Gastroesophageal sphincter (tissue), 4 donors: ENCODE measurements at places on chromosomes 7 and 10.

DNA sequence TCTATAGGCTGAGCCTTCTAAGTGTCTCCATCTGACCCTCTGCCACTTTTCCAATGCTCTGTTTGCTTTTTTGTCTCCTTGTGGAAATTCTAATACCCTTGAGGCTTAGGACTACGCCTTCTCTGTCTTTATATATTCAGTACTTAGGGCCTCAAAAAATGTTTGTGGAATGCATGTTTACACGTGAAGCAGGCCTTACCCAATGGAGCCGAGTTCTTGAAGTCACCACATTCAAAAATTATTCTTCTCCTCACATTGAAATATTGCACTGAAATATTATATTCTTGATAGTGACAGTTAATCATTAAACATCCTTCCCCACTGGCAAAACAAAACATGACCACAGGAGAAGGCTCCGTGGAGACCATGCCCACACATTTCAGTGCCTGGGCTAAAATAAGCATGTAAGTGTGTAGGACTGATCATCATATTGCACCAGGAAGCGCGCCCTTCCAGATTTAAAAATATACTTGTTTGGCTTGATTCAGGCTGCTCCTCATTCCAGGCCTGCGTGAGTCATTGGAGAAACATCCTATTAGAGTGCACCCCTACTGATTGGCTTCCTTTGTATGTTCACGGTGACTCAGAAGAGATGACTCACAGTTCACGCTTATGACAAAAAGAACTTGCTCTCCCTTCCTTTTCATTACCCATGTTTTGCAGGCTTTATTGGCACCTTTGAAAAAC is 307.4 kb upstream of the AOAH start:
- ATAC-seq: peak; percentile 100

DNA sequence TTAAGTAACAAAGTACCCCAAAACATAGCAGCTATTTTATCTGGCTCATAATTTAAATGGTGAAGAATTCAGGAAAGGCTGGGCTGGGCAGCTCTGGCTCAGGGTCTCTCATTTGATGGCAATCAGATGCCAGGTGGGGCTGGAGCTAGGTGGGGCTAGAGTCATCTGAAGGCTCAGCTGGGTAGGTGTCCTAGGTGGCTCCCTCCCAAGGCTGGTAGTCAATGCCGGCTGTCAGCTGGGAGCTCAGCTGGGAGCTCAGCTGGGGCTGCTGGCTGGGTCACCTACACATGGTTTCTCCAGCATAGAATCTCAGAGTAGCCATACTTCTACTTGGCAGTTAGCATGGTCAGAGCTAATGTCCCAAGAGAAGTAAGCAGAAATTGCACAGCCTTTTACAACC is 34.1 kb downstream of the OSBPL3 start:
- no peak for ATAC-seq

GRCh38 chr7:71645836-71646235 is 513.9 kb downstream of the GALNT17 start:
- ATAC-seq: no peak

- ATAC-seq: peak; percentile 77
Measured at GRCh38 chr7:17523813-17524739, 225.6 kb downstream of the AHR start.

DNA sequence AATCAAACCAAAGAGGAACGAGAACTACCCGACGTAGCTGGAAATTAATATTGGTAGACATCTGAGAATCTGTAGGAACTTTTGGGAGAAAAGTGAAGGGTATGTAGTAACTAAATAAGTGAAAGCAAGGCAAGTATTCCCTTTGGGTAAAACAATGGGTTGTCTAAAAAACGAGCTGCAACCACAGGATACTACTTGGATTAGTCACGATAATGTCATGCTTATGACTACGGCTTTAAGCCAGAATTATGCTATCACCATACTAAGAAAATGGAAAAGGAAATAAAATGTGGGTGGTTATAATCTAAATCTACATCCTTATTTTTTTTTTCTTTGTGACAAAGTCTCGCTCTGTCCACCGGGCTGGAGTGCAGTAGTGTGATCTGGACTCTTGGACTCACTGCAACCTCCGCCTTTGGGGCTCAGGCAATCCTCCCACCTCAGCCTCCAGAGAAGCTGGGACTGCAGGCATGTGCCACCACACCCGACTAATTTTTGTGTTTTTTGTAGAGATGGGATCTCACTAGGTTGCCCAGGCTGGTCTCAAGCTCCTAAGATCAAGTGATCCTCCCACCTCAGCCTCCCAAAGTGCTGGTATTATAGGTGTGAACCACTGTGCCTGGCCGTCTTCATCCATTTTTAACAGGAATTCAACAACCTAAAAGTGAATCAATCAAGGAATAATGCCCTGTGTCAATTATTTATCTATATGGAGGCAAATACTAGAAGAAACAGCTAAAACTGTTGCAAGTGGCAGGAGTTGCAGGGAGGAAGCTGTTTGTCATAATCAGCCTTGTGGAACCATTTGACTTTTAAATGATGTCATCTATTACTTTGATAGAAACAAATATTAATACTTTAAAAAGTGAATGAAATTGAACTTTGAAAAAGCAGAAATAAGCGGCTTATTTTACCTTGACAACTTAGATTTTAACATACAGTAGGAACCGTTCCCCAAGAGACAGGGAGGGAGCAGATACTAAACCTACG is 189.3 kb downstream of the PRPF18 start:
- ATAC-seq: no peak

DNA sequence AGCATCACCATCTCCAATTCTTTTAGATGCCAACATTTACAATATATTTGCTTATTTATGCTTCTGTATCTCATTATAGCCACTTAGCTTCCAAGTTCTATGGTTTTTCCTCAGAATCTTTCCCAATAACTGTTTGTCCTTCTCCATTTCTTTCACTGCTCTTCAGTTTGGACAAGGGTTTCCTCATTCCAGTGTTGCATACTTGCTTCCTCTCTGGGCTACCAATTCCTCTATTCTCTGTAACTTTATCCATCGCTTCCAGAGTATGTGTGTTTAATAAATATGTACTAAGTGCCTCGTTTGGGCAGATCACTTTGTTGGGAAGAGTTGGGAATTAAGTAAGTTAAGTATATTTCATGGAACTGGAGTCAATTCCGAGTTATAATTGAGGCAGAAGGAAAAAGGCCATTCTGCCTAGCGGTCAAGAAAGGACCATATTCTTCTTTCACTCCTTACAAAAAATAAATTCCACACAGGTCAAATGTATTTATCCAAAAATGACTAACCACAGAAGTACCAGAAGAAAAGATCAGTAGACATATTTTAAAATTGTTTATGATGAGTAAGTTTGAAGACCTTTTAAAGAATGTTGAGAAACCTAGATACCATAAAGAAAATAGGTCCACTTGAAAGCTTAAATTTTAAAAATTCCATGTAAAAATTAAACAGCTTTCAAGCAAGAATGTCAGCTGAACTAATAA is 10.8 kb downstream of the STAMBPL1 start:
- ATAC-seq: no peak

DNA sequence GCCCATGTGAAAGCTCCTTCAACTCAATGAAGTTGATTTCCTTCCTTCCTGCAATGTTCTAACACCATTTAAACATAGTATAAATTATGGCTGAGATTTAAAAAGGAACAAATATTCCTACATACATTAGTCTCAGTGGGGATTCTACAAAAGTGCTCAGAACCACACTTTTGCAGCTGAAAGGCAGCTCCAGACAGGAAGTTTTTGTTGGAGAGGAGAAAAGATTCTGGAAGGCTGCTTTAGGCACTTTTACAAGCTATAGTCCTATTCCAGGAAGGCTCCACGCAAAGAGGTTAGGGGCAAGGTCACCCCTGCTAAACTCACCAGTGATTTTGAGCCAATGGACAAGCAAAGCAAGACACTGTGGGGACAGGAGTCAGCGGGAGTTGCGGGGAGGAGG is 179.2 kb upstream of the CDCA7L start:
- ATAC-seq: no peak

DNA sequence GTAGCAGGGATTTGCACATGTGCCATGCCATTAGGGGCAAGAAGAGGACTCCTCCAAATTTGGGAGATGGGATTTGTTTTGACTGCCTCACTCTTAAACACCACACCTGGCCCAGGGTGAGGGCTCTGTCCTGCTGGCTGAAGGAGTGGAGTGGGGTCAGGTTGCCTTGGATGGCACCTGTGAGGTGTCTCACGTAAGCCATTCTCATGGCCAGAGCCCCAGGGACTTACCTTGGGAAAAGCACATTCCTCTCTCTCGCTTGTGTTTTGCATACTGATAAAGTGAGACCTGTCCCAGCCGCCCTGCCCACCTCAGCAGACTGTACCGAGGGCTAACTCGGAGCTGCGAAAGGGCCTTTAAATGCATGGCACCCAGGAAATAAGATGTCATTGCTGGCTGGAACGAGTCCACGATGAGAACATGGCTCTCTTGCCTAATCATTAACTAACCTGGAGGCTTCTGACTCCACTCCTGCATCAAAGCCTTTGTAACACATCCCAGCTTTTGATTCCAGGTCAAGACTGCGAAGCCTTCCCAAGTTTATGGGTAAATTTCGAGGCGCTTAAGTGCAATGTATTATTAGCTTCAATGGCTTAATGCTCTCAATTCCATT is 184.0 kb upstream of the RNF32 start:
- ATAC-seq: no peak

DNA sequence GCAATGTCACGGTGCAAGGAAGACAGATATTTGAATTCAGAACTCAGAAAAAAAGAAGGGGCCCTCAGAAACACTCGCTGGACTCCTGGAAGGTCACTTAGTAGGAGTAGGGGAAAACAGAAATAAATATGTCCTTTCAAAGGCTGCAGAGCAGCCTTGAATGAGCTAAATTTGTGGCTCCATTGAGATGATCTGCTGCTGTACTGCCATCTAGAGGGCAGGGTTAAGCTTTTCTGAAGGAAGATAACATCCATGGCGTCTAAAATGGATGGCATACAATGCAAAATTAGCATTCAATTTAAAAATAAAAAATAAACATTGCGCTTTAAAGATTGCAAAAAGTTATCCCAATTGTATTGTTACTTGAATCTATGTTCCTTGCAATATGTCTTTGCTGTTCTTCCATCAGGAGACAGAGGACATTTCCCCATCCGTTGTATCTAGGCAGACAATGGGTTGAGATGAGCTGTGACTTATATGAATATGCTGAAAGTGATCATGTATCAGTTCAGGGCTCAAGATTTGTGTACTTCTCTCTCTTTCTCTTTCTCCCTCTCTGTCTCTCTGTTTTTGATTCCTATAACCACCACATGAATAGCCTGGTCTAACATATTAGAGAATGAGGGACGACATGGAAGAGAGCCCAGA is 642.2 kb downstream of the SH2D4B start:
- no peak for ATAC-seq

- ATAC-seq: no peak
Measured at GRCh38 chr10:16949816-16950215, 132.6 kb upstream of the RSU1 start.

- ATAC-seq: no peak
Measured at GRCh38 chr10:63206576-63206975, 73.4 kb downstream of the NRBF2 start.

- peak; percentile 16 for ATAC-seq
Measured at GRCh38 chr10:102627291-102627735, 17.0 kb upstream of the TRIM8 start.

- no peak for ATAC-seq
Measured at GRCh38 chr10:62647375-62648092, 157.0 kb upstream of the ADO start.

DNA sequence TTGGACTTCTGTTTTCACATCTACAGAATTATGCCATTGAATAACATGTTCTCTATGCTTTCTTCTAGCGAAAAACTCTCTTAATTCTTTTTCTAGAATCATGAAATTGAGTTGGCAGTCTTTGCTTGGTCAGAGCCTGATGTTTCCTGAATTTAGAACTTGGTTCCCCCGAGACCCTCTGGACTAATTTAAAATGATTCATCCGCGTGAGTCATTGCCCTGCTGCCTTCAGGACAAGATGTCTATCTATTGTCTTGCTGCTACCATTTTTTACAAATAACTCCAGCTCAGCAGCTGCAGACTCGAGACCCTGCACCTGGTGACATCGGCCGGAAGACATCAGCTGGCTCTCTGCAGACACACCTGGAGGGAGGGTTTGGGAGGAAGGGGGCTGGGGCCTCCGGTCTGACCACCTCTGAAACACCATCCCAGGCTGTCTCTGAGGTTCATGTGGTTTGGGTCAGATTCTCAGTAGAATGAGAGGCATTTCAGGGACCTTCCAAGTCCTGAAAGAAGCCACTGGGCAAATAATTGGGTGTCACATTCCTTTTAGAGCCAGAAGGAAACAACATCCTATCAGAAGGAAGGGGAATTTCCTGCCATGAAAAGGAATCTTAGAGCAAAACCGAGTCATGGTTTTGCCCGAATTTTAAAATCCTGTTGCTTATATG is 20.9 kb upstream of the KLF6 start:
- ATAC-seq: peak; percentile 52

DNA sequence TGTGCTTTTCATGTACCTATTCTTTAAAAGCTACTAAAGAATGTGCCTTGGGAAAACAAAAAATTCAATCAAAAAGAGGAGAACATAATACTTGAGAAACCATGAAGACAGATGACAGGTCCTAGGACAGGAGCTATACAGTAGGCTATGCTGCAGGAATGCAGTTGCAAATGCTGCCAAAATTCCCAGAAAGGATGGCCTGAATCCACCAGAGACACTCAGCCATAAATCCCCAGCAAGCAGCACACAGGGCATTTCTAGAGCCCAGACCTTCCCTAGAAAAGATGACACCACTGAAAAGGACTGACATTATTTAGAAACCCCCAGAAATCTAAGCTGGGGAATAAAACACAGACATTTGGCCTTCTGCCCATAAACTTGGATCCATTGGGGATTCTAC is 237.3 kb downstream of the C7orf25 start:
- no peak for ATAC-seq
